HT1080 (cell line): ENCODE measurements at places on chromosomes 3 and 15. TPM values are rescaled to one million over a fixed set of nuclear protein-coding genes. Genes with fewer than 3 reads are reported as not detected.

ALDH1L1 gene
- total RNA-seq = 12.9 and 14.5 TPM in 2 replicates

FOXB1 gene
- not detected in 2 replicates for total RNA-seq

MYRIP gene
- total RNA-seq = 0.10 and 0.48 TPM in 2 replicates

KNG1 gene
- not detected in 2 replicates for total RNA-seq

EEF1AKMT4 gene
- 18.5 TPM in 2 replicates for total RNA-seq

CCR8 gene
- not detected in 2 replicates for total RNA-seq

CATSPER2 gene
- total RNA-seq = 0.03 and 0.57 TPM in 2 replicates

GDPGP1 gene
- total RNA-seq = 6.3 and 6.4 TPM in 2 replicates

REC114 gene
- 0.13 TPM in 1 of 2 replicates, not detected in the other for total RNA-seq

PRR20G gene
- not detected in 2 replicates for total RNA-seq

FSD2 gene
- total RNA-seq = not detected in 2 replicates

CX3CR1 gene
- not detected in 2 replicates for total RNA-seq
